ENCODE measurements at places on chromosomes 16 and 17.

- DNase-seq: no peak
Measured at GRCh38 chr17:3256575-3256974, 41.6 kb downstream of the OR3A1 start.

DNA sequence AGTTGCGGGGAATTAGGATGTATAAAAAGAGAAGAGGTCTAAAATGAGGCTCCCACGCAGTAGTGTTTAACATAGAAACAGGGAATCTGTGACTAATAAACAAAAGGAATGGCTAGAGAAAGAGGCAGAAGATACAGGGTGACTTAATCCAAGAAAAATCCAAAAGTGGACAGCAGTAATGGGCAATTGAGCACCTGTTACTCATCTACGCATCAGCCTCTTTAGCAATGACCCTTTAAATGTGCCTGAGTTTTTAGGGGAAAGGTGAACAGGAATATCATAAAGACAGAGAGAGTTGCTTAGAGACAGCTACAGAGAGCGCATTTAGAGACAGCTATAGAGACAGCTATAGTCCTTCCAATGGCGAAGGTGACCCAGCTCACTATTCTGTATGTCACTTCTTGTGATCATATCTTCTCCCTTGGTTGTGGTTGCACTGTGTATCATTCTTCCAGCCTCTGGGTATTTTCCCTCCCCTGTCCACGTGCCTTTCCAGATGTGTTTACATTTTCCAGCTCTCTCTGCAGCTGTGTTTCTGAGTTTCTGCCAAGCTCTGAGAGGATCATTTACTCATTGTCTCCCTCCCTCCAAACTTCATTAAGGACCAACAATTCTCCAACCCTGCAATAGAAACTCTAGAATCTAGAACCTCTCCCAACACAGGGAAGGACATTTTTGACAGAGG, 61.5 kb downstream of the MYOCD start:
- no peak for DNase-seq

DNA sequence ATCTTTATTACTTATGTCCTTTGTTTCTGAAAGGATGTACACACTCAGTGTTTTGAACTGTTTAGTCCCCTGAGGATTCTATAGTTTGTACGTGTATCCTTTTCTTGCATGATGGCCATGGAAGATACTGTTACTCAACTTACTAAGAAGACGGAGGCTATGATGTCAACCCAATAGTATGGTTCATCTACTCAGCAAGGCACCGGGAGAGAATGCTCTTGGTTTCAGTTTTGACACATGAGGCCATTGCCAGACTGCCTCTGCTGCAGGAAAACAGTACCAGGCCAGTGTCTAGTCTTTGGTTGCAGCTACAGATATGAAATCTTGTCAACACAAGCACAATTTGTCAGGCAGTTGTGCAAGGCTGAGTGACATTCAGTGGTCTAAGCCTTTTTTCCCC, 134.5 kb downstream of the MRTFB start:
- no peak for DNase-seq

GRCh38 chr16:90047714-90048346, 28.6 kb upstream of the DBNDD1 start:
- DNase-seq: no peak

DNA sequence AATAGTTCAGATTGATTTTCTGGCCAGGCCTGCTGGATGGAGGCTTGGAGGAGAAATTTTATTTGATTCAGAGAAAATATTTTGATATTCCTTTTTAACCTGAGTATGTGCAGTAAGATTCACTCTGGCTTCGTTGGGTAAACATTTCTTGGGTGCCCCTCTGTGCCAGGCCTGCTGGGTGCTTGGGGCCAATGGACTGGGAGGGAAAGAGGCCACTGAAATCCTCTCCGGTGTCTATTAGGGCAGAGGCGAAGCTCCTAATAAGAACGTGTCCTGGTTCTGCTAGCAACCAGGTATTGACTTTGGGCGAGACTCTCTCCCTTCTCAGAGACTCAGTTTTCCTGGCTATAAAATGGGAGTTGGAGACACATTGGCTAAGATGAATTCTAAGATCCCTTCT, 122.5 kb downstream of the CYLD start:
- DNase-seq: no peak

GRCh38 chr16:21989133-21989532, 11.8 kb downstream of the PDZD9 start:
- DNase-seq: no peak

DNA sequence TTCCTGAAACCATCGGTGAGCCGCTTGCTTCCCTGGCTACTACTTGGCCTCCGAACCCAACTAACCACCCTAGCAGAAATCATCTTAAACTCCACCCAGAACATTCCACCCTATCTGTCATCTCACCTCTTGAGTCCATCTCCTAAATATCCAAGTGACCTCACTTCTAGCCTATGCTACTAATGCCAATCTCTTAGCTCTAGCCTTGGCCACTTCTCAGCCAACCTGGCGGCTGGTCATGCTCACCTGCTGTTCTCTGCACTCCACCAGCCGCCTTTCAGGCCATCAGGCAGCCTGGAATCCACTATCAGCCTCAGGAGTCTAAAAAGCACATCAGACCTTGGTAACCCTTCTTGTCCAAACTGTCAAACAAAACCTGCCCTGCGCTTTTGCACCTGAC, 11.9 kb upstream of the CYTH1 start:
- no peak for DNase-seq

DNA sequence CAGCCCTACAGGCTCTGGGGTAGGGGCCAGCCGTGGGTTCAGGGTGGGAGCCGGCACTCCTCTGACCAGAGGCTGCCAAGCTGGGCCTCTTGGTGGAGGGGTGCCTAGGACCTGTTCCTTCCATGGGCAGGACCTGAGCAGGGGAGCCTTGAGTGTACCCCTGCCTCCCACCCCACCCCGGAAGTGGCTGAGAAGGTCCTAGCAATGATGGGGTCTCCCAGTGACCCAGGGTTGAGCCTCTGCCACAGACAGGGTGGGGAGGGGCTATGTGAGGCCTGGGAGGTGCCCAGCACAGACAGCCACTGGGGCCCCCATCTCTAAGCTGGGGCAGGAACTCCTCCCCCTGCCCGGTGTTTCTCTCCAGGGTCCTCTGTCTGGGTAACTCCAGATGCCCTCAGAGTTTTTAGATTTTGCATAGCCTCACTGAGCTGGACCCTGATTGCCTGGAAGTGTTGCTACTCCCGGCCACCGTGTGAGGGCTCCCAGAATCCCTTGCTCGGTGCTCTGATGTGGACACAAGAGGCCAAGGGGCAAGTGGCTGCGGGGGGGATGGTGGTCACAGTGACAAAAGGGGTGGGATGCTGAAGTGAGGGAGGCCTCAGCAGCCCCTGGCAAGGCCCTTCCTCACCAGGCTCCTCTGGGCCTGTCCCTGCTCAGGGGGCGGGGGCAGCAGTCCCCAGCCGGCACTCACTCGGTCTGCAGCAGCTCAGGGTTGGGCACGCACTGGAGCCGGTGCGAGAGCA, 6.4 kb upstream of the MTSS2 start:
- no peak for DNase-seq

DNA sequence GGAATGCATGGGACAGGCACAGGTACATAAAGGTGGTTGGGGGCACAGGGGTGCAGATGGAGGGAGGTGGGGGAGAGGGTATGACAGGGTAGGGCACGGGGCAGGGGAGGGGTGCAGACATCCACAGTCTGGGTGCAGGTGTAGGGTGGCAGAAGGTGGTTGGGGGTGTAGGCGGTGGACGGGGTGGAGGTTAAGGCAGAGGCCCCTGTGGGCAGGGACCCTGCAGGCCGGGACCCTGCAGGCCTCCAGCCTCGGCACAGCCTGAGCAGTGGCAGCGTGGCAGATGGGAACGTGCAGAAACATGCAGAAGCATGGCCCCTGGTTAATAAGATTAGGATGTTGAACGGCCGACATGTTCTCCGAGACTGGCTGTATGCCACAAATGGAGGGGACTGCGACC, 115.2 kb downstream of the RBFOX3 start:
- no peak for DNase-seq

- DNase-seq: no peak
Measured at GRCh38 chr17:50935221-50935995, 69.3 kb upstream of the TOB1 start.

DNA sequence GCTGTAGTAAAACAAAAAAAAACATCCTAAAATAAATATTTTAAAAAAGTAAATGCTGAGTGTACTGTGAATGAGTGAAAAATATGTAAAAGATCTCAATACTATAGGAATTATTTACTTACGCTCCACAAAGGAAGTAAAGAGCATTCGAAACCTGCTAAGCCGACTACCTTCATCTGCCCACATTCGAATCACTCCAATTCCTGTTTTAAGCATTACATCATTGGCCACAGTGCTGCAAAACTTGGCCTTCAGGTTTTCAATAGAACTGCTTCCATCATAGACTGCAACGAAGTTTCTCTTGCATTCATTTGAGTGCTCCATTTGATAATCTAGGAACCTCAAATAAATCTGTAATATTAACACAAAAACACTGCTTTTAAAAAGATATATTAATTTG, 34.4 kb downstream of the NETO2 start:
- DNase-seq: no peak

- no peak for DNase-seq
Measured at GRCh38 chr16:53131050-53131362, 76.2 kb downstream of the CHD9 start.

DNA sequence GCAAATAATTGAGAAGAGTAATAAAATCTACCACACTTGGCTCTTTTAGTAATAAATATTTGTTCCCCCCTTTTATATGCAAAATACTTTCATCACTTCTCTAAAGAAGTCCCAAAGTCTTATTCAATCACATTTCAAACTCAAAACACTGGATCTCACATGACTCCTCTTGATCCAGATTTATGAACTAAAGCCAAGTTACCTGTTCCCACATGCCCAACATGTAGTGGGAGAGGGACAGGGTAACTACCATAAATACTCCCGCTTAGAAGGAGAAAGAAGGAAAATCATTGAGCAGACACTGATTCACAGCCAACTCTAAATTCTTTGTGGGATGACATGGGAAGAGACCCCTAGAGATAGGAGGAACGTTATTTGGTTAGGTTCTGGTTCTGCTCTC, 64.9 kb upstream of the PMFBP1 start:
- no peak for DNase-seq

DNA sequence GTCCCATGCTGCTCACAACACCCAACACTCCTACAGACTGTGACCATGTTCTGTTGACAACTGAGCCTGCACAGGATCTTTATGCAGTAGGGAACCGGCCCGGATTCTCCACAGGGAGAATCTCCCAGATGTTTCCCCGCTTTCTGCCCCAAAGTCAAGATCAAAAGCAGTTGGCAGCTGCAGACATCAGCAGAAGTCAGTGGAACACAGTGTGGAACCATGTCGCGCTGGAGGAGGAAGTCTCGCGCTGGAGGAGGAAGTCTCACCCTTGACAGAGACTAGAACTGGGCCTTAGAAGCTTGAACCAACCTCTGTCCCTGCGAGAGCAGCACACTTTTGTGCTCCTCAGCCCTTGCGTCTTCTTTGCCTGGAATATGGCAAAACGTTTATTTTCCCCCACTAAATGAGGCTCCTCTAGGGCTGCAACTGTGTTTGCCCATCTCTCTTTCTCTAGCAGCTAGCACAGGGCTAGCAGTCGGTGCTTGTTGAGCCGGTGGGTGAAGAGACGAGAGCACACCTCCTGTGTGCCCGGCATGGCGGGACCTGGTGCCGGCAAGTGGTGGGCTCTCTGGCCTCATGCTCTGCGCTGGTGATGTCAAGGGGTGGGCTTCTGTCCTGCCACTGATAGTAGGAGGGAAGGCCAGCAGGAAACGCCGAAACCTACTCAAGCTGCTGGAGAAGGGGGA, 2.1 kb upstream of the MRC2 start:
- DNase-seq: no peak

DNA sequence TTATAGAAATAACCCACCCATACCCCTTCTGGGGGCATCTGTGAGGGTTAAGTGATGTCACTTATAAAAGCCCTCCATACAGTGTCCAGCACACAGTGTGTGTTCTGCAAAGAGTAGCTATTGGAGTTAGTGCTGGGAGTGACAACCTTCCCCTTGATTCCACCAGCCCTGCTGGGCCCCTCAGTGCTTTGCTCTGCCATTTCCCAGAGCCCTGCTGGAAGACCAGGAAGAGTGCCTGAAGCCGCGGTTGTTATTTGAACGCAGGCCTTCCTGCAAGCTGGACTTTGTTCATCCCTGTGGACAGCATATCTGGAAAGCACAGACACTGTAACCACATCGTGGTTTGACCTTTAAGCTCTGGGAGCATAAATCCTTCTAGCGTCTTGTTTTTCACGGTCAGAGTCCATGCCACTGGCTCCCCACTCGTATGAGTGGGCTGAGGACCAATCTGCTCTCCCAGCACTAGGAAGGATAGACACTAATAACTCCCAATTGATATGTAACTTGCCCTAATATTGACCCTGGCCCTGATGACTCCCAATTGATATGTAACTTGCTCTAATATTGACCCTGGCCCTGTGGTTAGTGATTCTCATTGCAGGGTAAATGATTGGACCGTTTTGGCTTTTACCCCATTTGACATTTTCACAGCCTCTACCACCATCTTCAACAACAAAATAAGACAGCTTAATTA, 297.1 kb upstream of the MAF start:
- DNase-seq: no peak

GRCh38 chr17:40354221-40355122, 10.1 kb downstream of the GJD3 start:
- no peak for DNase-seq

GRCh38 chr17:38341035-38341721, 2.6 kb downstream of the GPR179 start:
- DNase-seq: peak; percentile 91

Data from NCI-H510A (cell line).